ENCODE measurements at places on chromosomes 12 and 14.

DNA sequence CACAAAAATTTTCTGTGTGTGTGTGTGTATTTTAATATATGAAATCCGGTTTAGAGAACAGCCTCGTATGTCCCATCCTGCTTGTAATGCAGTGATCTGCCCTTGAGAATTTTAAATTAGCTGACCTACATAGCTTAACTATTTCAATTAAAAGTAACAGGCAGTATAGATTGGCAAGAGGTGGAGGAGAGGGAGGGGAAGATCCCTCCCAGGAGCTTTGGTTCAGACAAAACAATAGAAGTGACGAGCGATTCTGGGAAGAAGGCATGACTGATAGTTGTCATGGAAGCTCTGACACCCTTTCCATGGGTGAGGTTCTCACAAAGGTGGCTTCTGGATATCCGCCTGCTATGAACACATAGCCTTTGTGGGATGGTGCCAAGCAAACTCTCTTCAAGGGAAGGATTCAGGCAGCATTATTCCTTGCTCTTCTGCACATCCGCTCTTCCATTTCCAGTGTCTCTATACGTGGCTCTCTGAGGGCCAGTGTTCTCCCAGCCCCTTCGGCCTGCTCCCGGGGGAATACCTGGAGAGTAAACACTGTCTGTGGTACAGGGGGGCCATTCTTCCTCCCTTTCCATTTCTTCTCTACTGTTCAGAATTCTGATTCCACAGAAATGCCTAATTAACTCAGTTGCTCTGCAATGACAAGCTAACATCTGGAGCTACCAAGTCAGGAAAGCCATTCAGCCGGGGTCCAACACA lies 182.0 kb downstream of the CACNA1C start:
- DNase-seq = no peak

DNA sequence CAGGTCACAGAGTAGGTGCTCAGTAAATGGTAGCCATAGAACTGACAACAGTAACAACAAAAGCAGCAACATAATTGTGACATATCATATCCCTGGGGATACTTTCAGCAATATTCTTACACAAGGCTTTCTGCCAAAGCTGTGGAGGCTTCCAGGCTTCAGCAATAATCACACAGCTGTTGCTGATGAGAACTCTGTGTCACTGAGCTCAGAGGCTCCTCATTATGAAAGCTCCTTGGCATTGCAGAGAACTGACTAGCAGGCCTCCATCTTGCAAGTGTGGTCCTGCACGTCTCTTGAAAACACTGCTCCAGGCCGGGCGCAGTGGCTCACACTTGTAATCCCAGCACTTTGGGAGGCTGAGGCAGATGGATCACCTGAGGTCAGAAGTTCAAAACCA lies 97.3 kb upstream of the BTG1 start:
- DNase-seq = no peak

DNA sequence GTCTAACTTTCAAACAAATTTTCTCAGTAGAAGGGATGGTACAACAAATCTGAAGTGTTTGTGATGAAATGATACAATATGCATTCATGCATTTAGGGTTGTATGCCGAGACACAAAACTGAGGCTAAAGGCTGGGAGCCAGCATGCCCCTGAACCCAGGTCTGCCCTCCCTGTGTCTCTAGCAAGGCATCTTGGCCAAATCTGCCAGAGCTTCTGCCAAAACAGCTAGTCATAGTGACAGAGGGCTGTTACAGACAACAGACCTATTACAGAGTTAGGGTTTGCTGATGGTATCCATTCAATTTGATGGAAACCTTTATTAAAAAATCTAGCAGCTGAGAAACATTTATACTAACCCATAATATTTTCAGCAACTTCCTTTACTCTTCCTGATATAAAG lies 11.3 kb upstream of the CHPT1 start:
- DNase-seq = no peak

- DNase-seq = no peak
Measured at GRCh38 chr12:56816491-56816890, 53.4 kb downstream of the HSD17B6 start.

- no peak for DNase-seq
Measured at GRCh38 chr12:98725476-98726247, 80.6 kb downstream of the APAF1 start.

- DNase-seq = no peak
Measured at GRCh38 chr12:112985642-112986290, 7.4 kb downstream of the OAS2 start.

DNA sequence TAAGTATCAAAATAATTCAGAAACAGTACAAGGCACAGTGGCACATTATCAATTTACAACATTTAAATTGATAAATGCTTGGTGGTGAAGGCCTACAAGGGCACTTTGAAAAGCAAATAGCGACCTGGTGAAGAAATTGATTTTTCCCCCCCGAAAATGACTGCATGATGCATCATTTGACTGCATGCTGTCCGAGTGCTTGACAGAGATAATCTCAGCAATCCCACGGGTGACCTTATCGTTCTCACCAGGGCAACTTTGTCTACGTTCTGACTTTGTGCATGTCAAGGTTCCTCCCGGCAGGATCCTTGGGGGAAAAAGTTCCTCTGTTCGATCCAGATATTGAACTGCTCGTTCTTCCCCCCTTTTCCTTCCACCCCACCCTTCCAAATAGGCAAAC lies 384.8 kb downstream of the EGLN3 start:
- no peak for DNase-seq

DNA sequence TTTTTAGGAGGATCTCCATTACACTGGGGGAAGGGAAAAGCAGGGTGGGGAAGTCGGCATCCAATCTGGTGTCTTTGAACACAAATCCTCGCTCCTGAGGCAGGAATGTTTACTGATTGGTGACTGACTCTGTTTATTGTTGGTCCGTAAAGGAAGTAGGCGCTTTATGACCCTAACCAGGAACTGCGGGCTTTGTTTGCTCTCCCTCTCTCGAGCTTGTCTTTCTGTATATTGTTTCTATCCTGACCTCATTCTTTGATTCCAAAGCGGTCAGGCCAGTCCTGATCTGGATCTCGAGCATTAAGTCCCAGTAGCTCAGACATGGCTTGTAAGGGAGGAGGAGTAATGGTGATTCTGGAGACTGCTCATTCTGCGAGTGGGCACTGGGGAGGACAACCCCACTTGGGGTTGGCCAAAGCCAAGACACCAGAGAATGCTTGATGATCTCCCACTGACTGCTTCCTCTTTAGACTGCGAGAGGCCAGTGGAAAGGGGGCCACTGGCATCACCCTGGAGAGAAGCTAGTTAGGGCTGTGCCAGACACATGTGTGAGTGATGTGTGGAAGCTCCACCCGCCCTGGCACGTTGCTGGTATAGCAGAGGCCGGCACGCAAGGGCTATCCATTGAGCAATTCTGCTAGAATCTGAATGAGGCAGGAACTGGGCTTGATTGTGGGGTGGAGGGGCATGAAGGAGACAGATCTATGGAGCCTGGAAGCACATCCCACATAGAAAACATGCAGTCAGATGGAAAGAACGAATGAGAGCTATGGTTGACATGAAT lies 194.6 kb downstream of the PAX9 start:
- DNase-seq = no peak

DNA sequence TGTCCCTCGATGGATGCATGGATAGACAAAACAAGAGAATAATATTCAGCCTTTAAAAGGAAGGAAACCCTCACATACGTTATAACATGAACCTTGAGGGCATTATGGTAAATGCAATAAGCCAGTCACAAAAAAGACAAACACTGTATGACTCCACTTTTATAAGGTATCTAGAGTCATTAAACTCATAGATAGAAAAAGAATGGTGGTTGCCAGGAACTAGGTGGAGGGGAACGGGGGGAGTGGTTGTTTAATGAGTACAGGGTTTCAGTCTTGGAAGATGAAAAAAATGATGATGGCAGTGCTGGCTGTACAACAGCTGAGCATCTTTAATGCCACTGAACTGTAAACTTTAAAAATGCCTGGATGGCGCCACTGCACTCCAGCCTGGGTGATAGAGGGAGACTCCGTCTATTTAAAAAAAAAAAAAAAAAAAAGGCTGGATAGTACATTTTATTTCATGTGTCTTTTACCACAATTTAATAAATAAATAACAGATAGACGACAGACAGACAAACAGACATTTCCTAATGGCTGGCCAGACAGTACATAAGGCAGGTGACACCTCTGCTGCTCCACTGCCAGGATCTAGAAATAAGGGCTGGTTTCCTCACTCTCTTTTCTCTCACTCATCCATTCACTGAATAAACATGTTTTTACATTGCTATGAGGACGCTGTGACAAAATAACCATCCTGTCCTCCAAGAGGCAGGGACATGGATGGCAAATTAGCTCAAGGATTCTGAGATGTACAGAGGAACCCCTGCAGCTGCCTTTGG lies 118.8 kb downstream of the FOXN3 start:
- DNase-seq = no peak

DNA sequence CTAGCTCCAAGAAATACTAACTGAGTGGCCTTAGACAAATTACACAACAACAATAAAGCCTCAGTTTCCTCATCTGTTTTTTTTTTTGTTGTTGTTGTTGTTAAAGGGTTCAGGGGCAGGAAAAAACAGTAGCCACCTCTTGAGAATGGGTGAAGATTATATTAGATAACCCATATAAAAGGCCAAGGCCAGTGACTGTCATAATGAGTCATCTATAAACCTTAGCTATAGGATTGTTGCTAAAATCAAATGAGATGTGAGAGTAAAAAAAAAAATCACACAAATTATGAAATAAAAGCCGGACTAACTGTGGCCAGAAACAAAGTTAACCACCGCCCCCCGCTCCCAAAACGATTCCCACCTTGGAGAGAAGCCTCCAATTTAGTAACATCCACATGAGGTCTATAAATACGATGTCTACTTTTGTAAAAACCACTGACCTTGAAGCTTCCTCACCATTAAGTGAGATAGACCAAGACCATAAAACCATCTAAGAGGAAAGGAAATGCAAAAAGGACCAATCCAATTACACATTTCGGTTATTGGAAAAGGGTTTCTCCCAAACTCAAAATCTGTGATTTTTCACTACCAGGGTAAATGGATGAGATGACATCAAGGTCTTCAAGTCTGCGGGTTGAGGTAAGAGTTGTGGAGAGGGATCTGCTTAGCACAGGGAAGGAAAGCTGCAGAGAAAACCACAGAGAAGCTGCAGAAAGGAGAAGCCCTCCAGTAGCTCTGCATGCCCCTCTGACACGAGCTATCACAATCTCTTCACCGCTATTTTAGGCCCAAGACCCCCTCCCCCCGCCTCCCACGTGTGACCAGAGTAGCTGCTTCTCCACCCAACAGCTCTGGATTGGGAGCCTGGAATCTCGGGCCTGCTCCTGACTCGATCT lies 1.0 kb downstream of the NAA25 start:
- no peak for DNase-seq

DNA sequence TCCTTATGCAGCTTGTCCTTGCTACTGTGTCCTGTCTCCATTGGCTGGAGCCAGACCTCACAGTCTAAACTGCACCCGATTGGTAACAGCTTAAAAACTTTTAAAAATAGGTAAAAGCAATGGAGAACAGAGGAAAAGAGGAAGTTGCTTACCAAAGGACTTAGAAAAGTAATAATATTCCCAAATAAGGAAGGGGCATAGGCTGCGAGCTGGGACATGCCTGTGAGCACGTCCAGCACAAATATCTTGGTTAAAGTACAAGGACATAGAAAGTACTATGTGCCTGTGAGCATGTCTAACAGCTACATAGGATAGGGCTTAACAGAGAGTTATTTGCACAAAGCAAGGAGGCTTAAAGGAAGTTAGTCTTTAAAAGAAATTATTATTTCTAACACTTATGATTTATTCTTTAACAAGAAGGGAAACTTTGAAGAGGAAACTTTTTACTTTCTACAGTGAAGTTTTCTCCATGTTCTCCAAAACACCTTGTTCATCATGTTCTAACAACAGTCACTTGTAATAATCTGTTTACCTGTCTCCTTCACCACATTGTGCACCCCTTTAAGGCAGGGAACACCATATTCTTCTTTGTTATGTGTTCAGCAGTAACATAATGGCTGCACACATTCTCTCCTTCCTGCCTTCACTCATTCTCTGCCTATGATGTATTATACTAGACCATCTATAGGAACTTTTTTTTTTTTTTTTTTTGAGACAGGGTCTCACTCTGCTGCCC lies 9.8 kb upstream of the UBE2N start:
- no peak for DNase-seq

DNA sequence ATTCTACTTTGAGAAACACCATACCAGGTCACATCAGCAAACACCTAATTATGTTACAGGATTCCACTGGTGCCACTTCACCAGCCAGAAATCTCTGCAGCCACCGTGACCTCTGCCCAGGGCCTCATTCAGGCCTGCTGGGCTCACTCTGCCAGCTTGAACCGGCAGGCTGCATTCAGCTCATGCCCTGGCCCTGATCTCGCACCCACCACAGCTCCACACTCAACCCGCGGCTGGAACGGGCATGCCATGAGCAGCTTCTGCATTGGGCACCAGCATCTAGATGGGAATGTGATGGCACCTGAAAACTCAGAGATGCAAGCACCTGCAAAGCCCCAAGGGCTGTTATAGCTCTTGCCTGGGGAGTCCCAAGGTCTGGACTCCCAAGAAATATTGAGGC lies 168.7 kb downstream of the DPY19L2 start:
- DNase-seq = no peak

DNA sequence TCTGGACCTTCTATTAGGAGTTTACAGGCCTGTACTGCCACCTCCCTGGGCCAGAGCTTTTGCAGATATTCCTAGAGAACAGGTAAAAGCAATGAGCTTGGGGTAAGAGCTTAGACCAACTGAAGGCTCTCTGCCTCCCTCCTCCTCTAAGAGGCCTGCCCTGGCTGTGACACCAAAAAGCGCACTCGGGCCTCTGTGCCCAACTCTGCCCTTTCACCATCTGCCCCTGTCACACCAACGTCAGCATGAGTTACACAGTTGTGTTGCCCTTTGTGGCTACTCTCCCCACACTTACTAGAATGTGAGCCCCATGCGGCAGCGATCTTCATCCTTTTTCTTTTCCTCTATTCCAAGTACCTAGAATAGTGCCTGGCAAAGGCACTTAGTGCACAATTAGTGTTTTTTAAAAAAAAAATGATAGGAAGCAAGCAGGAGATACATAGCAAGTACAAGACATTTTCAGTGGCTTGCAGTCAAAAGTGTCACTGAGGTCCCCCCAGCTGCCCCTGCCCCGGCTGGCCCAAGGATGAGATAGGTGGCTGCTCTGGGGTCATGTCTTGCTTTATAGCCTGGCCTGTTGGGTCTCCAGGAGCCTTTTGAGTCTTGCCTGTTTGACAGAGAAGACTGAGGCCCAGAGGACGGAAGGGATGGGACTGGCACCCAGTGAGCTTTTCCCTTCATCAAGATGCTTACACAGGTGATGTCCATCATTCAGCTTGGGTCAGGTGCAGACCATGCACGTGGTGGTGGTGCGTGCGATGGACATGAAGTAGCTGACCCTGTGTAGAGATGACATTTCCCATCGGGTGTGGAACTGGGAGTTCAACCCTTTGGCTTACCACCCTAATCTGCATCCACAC lies 12.5 kb downstream of the CKB start:
- DNase-seq = no peak

DNA sequence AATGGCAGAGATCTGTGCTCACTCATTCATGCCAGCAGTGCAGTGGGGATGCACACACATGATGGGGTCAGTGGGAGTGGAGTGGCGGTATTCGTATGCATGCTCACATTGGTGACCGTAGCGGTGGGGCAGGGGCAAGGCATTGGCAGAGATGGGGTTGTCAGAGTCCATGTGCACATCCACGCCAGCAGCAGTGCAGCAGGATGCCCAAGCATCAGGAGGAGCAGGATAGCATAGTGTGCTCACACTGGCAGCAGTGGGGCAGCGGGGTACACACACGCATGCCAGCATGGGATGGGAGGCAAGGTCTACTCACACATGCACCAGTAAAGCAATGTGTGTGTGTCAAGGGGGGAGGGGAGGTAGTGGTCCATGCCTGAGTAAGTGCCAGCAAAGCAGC lies 89.4 kb upstream of the GARIN6 start:
- DNase-seq = no peak

- no peak for DNase-seq
Measured at GRCh38 chr12:64714551-64714968, 44.6 kb downstream of the GNS start.

Measured in central memory CD4-positive, alpha-beta T cell (primary cell).